NCI-H2081 (cell line): ENCODE measurements at places on chromosomes 1 and 21.

DNA sequence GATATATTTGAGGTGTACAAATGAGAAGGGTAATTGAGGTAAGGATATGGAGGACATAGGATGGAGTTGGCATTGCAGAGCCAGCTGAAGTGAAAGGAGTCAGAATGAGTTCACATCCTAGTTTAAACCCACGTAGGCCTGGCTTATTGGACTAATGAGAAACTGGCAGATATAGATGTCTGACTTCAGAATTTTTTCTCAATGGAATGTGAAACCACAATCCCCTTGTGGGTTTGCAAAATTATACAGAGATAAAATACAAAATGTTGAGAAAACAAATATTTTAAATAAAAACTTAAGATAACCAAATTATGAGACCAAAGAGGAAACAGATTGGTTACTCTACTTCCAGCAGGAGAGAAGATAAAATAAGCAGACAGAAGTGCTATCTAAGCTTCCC, 277.4 kb upstream of the LRRC7 start:
- DNase-seq = no peak

GRCh38 chr21:38913893-38914527, 108.3 kb downstream of the ETS2 start:
- no peak for DNase-seq

- peak; percentile 97 for DNase-seq
These were observed 22.2 kb downstream of the FMOD start for GRCh38 chr1:203328714-203329122.

DNA sequence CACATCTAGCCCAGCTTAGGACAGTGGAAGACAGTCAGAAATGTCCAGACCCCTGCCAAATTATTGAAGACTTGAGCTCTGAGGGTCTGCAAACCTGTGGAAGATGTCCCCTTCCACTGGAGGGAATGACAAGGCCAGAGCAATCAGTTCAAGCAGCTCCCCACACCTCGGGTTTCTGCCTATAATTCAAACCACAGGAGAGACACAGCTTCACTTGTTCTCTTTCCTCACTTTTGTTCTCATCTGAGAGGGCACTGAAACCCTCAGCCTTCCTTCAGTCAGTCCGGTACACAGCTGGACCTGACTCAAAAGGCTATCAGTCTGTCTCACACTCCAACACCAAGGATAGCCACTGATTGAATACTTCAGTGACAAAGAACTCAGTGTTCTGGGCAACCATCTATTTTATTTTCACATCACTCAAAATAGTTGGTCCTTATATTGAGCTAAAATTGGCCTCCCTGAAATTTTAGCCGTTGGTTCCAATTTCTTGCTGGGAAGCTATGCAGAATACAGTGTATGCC, 70.1 kb downstream of the TENT5C start:
- no peak for DNase-seq

GRCh38 chr1:20538227-20538626, 14.1 kb upstream of the FAM43B start:
- no peak for DNase-seq

GRCh38 chr1:69993810-69994209, 211.6 kb downstream of the LRRC40 start:
- DNase-seq = no peak

GRCh38 chr1:10900251-10900651, 103.8 kb upstream of the CASZ1 start:
- no peak for DNase-seq

- DNase-seq = no peak
These were observed 100.1 kb downstream of the MAB21L3 start for GRCh38 chr1:116211294-116211693.

DNA sequence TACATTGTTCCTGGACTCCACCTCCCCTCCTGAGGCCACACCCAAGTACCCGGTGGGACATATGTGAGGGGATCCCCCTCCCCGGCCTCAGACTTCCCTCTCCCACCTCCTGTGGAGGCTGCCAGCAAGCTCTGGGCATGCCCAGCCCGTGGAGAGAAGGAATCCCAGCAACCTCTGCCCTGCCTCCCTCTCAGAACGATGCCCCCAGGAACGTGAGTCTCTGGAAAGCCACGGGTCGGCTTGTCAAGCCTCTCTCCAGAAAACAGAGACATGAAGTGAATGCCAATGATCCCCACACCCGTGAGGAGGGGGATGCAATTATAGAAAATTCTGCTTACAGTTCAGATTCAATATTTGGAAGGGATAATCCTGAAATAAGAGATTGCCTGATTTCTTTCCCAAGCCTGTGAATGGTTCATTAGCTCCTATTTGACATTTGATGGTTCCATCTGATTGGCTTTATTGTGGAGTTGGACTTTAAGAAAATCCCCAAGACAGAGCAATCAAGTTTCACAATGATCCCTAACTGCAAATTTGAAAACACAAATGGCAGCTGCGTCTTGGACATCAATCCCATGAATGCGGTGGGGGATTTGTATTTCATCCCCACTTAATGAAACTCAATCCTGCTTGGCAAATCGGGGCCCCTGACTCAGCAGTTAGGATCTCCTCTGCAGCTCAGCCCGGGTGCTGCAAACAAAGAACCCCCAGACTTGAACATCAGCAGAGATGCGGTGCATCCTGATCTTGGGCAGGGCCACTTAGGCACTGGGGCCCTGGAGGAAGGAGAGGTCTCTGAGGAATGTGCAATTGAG, 9.1 kb upstream of the GUCA2B start:
- no peak for DNase-seq

GRCh38 chr1:10891091-10891490, 94.6 kb upstream of the CASZ1 start:
- DNase-seq = no peak

DNA sequence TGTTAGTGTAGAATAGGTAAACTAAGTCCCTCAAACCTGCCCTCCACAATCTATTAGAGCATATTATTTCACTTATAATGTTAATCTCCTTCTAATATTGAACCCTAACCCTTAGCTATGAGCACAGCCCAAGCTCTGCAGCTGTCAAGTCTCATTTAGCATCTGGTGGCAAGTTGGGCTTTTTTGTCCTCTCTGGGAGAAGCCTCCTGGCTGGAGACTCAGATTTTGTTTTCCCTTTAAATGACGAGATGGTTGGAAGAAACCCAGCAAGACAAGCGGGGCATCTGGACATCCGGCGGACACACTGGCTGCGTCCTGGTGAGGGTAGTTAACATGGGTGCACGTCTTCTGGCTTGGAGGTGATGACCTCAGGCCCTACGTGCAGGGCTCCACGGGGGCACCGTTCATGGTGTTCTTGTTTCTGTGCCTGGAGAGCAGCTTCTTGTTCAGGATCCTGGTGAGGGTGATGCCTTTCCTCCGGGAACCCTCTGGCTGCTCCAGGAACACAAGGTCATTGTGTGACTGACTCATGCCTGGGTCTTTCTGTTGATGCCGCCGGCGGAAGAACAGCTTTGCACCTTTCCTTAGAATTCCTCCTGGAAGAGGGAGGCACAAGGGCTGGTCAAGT, 9.7 kb upstream of the PRDM15 start:
- DNase-seq = no peak

DNA sequence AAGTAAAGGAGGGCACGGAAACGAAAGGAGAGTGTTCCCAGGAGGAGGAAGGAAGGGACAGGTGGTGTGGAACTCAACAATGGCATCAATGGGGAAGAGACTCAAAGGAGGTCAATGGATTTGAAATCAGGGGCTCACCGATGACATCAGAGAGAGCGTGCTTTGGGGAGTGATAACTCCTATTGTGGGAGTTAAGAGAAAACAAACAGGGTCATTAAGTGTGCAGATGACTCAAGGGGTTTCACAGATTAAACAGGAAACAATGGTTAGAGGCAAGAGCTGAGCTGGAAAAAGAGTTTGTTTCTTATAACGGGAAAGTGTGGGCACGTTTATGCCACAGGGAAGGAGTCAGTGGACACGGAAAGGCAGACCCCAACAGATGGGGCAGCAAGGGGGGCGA, 629.1 kb downstream of the SMYD3 start:
- no peak for DNase-seq

DNA sequence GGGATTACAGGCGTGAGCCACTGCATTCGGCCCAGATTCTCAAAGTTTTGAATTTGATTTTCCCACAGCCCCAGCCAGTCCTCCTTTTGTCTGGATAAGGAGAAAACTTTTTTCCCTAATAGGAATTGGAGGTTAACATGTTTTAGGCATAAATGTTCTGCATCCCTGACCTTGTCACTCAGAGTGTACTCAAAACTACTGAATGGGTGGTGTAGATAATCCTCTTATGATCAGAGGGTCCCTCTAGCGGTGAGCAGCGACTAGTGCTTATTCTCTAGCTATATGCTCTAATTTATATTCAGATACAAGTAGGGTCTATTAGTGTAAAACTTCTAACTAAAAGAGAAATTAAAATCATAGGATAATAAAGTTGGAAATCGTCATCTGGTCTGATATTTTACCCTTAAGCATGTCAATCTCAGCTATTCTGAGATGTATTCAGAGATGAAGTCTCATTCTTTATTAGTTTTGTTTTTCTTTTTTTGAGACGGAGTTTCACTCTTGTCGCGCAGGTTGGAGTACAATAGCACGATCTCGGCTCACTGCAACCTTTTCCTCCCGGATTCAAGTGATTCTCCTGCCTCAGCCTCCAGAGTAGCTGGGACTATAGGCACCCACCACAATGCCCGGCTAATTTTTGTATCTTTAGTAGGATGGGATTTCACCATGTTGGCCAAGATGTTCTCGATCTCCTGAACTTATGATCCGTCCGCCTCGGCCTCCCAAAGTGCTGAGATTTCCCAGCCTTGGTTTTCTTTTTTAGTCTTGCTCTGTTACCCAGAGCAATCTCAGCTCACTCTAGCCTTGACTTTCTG, 2.7 kb upstream of the PSMD4 start:
- peak; percentile 81 for DNase-seq

DNA sequence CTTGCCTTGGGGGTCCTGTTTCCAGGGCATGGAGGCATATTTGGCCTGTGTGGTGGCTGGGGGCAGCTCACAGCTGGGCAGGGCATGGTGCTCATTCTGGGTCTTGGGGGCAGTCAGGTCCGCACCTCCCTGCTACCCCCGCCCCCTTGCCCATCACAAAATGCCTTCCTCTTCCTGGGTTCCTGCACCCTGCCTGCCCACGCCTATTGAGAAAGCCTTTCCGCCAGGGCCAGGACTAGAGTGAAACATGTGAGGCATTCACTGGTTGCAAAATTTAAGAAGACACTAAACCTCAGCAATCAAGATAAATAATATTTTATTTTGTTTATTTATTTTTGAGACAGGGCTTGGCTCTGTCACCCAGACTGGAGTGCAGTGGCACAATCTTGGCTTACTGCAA, 19.7 kb downstream of the PTAFR start:
- DNase-seq = no peak

- DNase-seq = no peak
These were observed 30.9 kb upstream of the FCRL4 start for GRCh38 chr1:157628773-157629172.

- no peak for DNase-seq
These were observed 17.7 kb downstream of the TUT4 start for GRCh38 chr1:52534928-52535764.
